Stimulated activated CD8-positive, alpha-beta memory T cell treated with anti-CD3 and anti-CD28 coated beads, Interleukin-12 subunit alpha, Interleukin-12 subunit beta, amount 100 ng/mL, for 1 hour (primary cell): ENCODE measurements at places on chromosomes 5 and 9.
A peak's percentile ranks its signal among the peaks of the same experiment; 100 is the strongest.

DNA sequence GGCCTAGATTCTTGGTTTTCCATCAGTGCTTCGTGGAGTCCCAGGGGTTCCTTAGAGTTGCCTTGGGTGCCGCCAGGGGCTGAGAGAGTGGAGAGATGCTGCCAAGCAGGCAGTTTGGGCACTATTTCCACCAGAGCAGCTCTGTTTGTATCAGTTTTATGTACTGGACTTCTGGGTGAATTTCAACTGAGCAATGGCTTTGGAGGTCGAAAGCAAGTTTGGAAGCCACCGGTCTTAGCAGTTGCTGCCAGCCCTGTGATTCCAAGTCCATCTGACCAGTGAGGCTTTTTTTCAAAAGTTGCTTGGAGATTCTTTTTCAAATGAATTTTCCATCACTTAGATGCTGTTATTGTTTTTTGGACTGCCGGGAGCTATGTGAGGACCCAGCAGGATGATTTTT is 68.5 kb downstream of the ANGPTL2 start:
- no peak for DNase-seq

GRCh38 chr5:73433982-73434342 is 14.6 kb downstream of the FOXD1 start:
- DNase-seq = no peak

GRCh38 chr5:133727636-133728035 is 115.3 kb upstream of the FSTL4 start:
- DNase-seq = no peak

DNA sequence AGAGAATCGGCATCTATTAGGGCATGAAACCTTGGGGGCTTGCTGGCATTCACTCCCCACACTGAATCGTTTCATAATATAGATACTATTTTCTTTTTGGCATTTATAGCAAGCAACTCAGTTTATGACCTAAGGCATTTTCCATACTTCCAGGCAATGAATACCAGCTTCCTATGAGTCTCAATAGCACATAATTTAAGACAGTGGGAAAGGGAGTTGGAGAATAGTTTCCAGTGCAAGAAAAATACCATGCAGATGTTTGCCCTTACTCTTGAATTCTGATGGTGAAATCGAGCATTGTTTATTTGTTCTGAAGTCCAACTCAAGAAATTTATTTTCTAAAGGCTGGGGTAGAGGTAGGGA is 175.8 kb upstream of the KLF9 start:
- DNase-seq = no peak

DNA sequence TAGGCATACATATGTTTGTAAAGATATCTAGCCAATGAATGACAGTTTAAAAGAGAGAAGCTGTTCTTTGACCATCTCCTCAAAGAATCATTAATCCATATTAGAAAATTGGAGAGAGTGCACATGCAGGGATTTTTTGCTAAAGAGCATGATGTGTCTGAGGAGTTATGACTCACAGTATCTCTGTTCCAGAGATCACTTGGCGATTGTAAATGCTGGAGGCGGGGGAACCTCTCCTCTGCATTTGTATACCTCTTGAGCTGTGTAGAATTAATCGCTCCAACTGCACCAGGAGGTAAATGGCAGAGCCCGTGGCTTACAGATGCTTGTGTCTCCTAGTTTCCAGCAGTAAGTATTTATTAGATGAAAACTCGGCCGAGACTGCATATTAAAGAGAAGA is 3.6 kb upstream of the SPATA31D1 start:
- no peak for DNase-seq

DNA sequence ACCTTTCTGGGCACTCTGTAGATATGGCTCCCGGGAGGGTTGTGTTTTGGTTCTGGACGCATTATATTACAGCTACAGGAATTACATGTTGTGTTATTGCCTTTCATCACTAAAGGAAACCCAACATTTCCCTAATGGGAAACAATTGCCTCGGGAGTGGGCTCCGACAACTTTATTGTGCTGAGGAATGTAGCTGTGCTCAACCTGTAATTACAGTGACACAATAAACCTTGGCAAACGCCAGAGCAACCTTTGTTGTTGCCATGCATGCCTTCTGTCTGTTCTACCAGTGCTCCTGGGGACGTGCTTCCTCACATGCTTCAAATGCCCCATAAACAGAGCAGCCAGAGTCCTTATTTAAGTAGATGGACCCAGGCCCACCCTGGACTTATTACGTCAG is 182.4 kb downstream of the DIRAS2 start:
- DNase-seq = no peak

GRCh38 chr9:18352711-18353110 is 121.2 kb upstream of the ADAMTSL1 start:
- DNase-seq = no peak

GRCh38 chr5:148352696-148353095 is 17.3 kb downstream of the SPINK9 start:
- DNase-seq = no peak

- no peak for DNase-seq
These were observed 251.6 kb upstream of the PIK3R1 start for GRCh38 chr5:67963789-67964519.

GRCh38 chr5:96335873-96336272 is 97.2 kb downstream of the PCSK1 start:
- no peak for DNase-seq

DNA sequence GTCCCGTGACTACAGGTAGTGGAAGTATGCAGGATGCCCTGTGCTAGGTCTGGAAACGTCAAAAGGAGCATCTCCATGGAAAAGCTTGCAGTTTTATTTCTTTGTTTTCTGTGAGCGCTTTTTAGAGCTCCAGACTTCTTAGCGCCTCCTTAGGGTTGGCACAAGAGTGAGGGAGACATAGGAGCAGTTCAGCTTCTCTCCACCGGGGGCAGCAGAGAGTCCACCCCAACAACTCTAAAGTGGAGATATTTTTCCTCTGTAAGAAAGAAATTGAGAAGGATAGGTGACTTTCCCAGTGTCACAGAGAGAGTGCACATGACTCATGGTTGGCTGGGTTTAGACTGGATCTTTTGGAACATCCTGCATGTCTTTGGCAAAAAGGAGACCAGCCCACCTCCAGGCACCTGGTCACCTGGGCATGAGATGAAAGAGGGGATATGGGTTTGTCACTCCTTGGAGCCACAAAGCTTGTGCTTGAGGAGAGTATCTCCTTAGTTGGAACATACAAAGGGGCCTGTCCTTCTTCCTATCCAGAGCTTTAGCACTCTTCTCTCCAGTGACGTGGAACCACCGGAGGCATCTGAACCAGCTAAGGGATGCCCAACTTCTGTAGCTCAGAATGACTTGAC is 637.7 kb downstream of the SEMA5A start:
- no peak for DNase-seq

DNA sequence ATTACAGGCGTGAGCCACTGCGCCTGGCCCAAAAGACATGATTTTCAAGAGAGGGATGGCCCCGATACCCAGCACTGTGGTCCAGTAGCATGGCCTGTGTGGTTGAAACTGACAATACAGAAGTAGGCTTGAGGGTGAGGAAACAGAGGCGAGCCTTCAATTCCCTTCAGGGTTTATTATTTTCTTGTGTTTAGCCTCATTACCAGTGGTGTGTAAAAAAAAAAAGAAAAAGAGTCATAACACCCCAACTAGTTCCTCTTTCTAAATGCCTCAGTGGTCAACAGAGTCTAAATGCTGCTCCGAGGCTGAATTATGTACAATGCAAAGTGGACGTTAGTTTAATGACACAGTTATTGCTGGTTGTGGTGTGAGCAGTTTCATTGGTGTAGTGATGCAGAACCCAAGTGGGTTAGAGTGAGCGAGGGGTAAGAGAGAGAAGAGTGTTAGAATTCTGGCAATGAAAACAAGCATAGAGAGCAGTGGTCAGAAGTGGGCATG is 58.8 kb downstream of the SNX30 start:
- DNase-seq = no peak

- DNase-seq = peak; percentile 36
These were observed 2.3 kb upstream of the POMT1 start for GRCh38 chr9:131500377-131500776.

GRCh38 chr9:87118594-87118993 is 171.3 kb upstream of the GAS1 start:
- no peak for DNase-seq

- no peak for DNase-seq
These were observed 348 bp downstream of the CATSPER3 start for GRCh38 chr5:134968055-134968454.

GRCh38 chr9:130934702-130935647 is 4.1 kb downstream of the FIBCD1 start:
- no peak for DNase-seq

GRCh38 chr9:98808875-98809274 is 1.4 kb downstream of the GALNT12 start:
- no peak for DNase-seq

GRCh38 chr9:78857373-78858225 is 560.7 kb downstream of the PSAT1 start:
- no peak for DNase-seq

GRCh38 chr9:131702911-131703310 is 37.0 kb downstream of the RAPGEF1 start:
- DNase-seq = no peak

DNA sequence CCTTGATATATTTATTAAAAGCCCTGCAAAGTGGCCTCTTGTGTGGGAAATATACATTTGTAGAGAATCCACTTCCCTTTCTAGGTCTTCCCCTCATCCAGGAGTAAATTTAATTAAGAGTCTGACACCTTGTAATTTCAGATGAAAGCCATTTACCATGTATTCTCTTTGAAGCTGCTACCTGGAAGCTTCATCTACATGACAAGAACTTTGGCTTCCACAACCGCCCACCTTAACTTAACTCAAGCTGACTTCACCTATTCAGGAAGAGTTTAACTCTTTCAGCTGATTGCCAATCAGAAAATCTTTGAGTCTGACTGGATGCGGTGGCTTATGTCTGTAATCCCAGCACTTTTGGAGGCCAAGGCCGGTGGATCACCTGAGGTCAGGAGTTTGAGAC is 899.9 kb downstream of the TAF11L14 start:
- DNase-seq = no peak

- DNase-seq = no peak
These were observed 414.5 kb upstream of the ARRDC3 start for GRCh38 chr5:91797576-91797975.

DNA sequence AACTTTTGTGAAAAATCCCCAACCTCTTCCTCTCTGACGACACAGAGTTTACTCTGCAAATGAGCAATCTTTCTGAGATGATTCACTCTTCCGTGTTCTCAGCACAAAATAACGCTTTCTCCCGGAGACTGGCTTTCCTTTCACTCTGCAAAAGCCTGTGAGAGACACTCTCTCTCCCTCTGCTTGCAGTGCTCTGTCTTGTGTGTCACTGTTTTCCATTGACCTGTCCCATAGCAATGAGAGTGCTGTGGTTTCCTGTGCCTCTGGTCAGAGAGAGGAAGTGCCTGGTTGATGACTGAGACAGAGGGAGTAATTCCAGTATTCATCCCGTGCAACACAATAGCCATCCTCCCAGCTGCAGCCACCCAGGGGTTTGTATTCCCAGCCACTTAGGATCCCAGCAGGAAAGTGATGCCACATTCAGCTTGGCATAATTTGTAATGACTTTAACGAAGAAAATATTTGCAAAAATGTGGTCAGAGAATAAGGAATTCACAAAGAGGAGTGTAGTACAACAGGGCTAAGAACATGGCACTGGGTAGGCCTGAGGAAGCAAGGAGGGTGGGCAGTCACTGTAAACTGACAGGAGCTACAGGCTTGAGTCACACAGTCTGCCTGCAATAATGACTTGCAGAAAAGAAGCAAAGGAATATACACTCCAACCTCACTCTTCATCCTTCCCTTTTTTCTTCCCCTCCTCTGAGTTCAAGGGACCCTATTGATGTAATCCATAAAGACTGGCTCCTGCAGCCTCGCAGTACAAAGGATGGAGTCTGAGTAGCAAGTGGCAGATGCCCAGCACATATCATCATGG is 463.5 kb upstream of the RGMB start:
- DNase-seq = no peak

DNA sequence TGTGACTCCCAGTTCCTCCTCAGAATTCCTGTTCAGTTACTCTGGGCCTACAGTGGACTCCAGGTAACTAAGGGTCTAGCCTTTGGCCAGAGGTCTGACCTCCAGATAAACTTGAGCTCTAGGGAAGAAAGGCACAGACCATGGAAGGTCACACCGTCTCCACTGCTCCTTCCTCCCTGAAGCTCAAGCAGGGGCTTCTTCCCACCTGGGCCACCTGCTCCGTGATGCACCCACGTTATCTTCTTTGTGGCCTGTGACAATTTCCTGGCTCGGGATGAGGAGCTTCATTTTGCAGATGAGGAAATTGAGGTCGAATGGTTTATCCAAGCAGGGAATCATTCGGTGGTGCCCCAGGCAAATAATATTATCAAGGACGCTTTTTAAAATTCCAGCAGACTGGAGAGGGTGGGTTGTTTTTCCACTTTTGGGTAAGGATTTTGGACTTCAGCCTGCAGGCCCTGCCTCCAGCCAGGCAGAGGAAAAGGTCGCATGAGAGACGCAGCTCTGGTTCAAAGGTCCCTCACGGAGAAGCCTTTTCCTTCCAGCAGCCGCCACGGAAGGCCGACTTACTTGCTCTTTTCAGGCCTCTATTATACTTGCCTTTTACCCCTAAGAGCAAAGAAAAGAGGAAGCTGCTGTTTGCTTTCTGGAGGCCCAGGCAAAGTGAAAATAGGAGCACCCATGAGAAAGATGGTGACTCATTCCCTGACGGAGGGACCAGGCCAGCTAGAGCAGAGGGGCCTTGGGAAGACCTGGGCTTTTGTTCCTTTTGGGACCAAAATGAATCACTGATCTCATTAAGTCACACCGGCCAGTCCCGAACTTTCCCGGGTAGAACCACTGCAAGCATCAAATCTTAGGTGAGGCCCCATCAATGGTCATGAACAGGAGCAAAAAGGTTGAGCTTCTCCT is 22.8 kb upstream of the DUSP1 start:
- DNase-seq = no peak

- no peak for DNase-seq
These were observed 9.2 kb downstream of the ENC1 start for GRCh38 chr5:74631081-74631953.

DNA sequence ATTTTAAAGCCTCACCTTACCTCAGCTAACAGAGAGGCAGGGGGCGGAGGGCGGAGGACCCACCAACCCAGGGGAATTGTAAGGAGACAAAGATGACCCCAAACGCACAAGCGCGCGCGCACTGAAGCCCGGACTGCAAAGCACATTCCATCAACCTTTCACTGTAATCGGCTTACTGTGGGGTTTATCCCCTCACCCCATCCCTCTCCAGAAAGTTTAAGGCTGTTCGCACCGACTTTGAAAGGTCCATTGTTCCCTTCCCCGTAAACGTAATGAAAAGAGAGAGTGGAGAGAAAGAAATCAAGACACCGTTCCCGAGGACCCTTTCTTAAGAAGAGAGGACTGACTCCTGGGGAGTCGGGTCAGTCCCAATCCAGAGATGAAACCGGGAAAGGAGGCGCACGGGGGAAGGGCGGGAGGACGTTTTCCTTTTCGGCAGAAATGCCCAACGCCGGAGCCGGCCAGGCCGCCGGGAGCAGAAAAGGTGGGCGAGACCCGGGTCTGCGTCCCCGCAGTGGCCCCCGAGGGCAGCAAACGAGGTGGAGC is 464 bp downstream of the CEMIP2 start:
- DNase-seq = no peak

- DNase-seq = no peak
These were observed 6.9 kb downstream of the SLC31A1 start for GRCh38 chr9:113228130-113228665.
